ENCODE measurements at places on chromosomes 12 and 14.
A peak's percentile ranks its signal among the peaks of the same experiment; 100 is the strongest.

- no peak for DNase-seq
These were observed 37.2 kb downstream of the ATP2B1 start for GRCh38 chr12:89671469-89671868.

DNA sequence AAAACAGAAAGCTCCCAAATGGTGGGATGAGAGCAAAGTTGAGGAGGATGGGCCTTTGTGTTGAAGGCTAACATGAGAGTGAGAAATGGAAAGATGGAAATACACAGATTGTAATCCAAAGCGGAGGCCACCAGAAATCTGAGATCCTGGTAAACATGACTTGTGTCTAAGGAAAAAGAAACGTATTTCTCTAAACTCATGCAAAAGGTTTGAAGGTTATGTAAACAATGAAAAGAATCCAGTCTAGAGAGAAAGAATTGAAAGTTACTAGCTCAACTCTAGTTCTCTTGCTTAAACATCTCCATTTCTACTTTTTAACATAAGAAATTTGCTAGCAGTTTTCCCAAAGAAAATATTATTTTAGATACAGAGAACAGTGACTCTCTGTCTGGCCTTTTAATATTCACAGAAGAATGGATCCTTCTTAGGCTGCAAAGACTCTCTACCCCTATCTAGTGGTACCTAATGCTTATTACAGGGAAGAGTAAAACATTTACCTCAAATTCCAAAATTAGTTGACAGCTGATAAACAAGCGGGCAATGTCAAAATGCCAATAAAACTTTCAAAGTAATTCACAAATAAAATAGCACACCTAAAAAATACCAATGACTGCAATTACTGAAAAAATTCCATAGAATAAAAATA, 75.8 kb upstream of the SOX5 start:
- DNase-seq: no peak

GRCh38 chr14:93643676-93644075, 144.6 kb downstream of the PRIMA1 start:
- no peak for DNase-seq

DNA sequence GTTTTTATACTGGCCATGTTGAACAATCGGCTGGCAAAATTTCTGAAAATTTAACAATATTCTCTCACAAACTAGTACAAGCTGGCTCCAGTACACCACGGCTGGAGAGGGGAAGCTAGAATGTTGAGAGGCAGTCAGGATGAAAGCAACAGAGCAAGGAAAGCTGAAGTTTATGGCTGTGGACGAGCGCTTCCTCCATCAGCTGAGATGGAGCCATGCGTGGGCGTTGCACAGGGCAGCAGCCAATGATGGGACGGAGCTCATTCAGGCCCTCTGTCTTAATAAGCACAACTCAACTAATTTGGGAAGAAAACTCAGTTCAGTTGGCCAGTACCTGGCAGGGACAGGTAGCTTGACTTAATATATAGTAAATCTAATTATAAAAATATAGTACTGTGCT, 14.1 kb upstream of the DCP1B start:
- DNase-seq: no peak

DNA sequence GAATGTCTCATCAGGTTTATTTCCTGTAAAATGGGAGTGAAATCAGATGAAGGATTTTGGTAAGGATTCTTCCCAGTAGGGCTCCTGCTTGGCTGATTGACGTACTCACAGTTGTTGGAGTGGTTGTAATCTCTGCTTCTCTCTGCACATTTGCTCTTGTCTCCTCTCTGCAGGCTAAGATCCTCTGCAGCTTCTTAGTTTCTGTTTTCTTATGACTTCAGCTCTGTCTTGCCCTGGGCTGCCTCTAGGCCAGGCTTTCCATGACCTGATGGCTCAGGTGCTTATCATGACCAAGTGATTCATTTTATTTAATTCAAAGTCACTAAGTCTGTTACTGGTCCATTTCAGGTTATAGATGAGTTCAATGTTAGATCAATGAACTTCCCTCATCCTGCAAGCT, 394.5 kb upstream of the DDHD1 start:
- no peak for DNase-seq

- no peak for DNase-seq
These were observed 6.1 kb downstream of the SOS2 start for GRCh38 chr14:50225067-50225973.

GRCh38 chr14:42198010-42198409, 591.3 kb downstream of the LRFN5 start:
- no peak for DNase-seq

DNA sequence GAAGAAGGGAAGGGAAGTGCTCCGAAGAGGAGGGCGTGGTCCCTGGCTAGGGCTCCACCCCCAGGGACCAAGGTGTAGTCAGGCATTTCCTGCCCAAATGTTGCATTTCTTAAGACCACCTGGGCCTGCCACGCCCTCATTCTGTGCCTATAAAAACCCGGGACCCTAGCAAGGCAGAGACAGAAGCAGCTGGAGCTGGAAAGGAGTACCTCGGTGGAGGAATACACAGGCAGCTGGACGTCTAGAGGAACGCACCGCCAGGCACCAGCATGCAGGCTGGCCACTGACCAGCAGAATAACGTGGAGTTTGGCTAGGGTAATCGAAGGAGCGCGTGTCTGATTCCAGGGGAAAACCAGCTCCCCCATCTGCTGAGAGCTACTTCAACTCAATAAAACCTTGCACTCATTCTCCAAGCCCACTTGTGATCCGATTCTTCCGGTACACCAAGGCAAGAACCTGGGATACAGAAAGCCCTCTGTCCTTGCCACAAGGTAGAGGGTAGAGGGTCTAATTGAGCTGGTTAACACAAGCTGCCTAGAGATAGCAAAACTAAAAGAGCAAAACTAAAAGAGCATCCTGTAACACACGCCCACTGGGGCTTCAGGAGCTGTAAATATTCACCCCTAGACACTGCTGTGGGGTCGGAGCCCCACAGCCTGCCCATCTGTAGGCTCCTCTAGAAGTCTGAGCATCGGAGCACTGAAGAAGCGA, 21.0 kb downstream of the CFL2 start:
- peak; percentile 26 for DNase-seq

- DNase-seq: no peak
These were observed 53.0 kb upstream of the CORO1C start for GRCh38 chr12:108784270-108784669.

DNA sequence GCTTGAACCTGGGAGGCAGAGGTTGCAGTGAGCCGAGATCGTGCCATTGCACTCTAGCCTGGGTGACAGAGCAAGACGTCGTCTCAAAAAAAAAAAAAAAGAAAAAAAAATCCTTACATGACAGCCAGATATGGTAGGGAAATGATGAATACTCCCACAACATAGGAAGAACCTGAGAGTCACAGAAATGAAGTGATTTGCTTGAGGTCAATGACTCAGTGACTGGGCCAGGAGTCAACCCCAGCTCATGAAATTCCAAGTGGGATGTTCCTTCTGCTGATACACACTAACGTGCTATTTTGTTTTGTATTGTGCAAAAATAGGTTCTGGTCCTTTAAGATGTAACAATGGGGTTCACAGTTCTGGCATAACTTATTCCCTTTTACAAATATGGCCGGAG, 9.0 kb downstream of the RHOF start:
- peak; percentile 44 for DNase-seq

DNA sequence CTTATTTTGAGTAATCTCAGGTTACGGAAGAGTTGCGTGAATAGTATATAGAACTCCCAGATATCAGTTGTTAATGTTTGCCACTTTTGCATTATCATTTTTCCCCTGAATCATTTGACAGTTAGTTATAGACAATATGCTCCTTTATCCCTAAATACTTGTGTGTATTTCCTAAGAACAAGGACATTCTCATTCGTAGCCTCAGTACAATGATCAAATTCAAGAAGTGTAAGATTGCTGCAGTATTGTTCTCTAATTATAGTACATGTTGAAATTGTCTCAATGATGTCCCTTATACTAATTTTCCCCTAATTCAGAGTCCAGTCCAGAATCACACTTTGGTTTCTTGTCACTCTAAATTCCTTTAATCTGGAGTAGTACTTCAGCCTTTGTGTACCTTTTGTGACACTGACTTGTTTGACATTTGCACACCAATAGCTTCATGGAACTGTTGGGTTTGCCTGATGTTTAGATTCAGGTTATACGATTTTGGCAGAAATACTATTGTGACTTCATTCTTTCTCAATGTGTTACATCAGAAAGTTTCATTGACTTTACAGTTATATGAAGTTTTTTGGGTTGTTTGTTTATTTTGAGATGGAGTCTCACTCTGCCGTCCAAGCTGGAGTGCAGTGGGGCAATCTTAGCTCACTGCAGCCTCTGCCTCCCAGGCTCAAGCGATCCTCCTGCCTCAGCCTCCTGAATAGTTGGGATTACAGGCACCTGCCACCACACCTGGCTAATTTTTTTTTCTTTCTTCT, 13.1 kb downstream of the DYNC1H1 start:
- DNase-seq: no peak

GRCh38 chr14:56787530-56787929, 22.7 kb downstream of the OTX2 start:
- no peak for DNase-seq

- no peak for DNase-seq
These were observed 167.1 kb downstream of the KIF21A start for GRCh38 chr12:39275846-39276245.

DNA sequence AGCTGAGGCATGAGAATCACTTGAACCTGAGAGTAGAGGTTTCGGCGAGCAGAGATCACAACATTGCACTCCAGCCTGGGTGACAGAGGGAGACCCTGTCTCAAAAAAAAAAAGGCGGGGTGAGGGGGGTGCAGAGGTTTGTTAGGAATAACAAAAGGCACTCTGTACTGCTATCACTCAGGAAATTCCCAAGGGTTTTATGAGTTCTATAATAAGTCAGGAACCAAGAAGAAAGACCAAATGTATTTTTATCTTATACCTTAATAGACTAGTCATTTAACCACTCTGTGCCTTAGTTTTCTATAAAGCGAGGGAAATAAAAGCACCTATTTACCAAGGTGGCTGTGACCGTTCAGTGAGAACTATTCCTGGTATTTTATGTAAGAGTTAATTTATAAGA, 319.2 kb downstream of the GPHN start:
- no peak for DNase-seq

DNA sequence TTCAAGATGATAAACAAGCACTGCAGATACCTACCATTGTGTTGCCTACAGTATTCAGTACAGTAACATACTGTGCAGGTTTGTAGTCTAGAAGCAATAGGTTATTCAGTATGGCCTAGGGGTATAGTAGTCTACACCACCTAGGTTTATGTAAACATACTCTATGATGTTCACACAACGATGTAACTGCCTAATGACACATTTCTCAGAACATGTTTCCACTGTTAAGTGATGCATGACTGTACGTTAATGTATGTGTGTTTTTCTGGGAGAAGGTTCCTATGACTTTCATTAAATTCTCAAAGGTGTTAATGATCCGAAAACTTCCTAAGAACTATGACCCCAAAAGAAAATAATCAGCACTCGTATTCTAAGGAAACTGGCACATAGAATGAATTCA, 20.9 kb upstream of the CALM1 start:
- no peak for DNase-seq

GRCh38 chr12:105911966-105912365, 226.8 kb downstream of the NUAK1 start:
- no peak for DNase-seq

DNA sequence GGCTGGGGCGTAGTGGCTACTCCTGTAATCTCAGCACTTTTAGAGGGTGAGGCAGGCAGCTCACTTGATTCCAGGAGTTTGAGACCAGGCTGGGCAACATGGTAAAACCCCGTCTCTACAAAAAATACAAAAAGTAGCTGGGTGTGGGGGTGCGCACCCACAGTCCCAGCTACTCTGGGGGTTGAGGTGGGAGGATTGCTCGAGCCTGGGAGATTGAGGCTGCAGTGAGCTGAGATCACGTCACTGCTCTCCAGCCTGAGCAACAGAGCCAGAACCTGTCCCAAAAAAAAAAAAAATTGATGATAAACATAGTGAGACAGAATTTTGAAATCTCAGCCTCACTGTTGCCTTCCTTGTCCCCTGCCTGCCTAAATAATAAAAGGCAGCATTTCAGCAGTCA, 40.0 kb downstream of the PTPN11 start:
- DNase-seq: no peak

DNA sequence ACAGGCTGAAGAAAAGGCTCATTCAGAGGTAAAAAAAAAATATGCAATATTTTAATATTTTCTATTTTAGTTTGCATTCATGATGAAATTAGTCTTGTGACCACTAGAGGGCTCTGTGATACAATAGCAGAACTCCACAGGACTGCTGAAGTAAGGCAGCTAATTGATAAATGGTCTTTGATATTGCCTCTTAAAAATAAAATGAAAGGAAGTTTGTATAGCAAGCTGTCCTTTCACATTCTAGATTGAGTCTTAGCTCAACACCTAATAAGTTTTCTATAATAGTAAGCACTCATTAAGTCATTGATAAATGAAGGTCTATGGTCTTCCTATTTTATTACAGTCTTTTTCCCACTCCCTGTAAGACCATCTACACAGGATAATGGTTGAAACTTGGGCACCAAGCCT, 315.7 kb downstream of the NAV3 start:
- peak; percentile 2 for DNase-seq

DNA sequence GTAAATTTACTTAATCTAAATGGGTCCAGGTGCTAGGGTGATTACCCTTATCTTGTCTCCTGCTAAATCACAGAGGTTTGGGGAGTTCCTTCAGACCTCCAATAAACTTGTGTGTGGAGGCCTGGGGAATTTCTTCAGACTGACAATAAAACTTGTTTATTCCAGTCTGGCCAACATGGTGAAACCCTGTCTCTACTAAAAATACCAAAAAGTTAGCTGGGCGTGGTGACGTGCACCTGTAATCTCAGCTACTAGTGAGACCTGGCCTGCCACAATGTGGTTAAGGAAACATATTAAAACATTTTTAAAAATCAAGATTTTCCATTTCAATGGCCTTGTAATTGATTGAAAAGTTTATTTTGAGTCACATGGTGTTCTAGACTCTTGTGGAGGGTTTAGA, 126.9 kb upstream of the FGD4 start:
- DNase-seq: no peak

DNA sequence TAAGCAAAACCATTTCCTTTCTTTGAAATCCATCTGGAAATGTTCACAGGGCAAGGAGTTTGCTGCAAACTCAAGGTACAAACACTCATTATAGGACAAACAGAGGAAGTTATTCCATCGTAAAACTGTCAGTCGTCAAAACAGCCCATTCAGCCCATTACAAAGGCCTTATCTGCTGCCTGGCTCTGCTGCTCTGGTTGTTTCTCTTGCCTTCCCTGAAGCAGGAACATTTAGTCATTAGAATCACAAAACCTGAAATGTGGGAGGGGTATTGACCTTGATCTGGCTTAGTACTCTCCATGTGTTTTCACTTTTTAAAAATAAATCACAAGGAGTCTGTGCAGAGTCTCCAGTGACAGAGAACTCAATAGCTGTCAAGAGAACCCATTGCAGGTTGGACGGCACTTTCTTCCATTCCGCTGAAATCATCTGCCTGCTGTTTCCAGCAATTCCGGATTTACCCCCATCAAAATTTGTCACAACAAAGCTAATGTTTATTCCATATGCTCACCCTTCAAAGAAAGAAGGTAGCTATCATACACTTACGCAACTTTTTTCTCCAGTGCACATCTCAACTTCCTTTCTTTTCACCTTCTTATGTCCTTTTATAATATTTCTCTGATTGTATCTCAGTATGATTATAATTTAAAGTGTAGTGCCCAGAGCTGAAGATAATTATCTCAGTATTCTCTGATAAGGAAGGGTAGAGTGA, 24.6 kb upstream of the ITPR2 start:
- DNase-seq: peak; percentile 59
